ENCODE measurements at places on chromosomes 2 and 18.

DNA sequence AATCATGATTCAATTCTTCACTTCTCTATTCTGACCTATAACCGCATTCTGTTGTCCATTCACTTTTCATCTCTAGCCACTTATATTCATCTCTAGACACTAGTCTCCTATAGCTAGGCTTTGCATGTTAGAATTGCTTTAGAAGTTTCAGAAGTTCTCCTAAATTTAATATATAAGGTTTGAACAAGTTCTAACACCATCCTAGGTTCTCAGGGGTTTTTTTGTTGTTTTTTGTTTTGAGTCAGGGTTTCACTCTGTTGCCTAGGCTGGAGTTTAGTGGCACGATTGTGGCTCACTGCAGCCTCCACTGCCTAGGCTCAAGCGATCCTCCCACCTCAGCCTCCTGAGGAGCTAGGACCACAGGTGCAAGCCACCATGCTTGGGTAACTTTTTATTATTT lies 19.9 kb downstream of the WDSUB1 start:
- DNase-seq: no peak

DNA sequence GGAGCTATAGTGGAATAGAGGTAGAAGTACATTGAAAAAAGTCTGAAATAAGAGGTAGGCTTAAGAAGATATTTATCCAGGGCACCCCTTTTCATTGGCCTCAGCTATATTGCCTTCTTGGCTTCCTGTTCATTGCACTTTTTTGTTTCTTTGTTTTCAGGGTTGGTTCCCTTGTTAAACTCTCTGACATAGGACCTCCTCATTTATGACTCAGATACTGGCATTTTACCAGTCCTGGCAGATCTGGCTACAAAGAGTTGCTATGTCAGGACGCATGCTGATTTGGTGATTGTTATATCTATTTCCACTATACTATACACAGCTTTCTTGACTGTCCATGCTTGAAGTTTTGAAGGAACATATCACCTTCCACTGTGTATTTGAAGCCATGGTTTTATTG lies 60.0 kb downstream of the GCA start:
- DNase-seq: no peak

GRCh38 chr18:22493940-22494339 lies 76.2 kb upstream of the CTAGE1 start:
- DNase-seq: no peak

- DNase-seq: no peak
Measured at GRCh38 chr2:217994776-217995274, 8.0 kb downstream of the TNS1 start.

DNA sequence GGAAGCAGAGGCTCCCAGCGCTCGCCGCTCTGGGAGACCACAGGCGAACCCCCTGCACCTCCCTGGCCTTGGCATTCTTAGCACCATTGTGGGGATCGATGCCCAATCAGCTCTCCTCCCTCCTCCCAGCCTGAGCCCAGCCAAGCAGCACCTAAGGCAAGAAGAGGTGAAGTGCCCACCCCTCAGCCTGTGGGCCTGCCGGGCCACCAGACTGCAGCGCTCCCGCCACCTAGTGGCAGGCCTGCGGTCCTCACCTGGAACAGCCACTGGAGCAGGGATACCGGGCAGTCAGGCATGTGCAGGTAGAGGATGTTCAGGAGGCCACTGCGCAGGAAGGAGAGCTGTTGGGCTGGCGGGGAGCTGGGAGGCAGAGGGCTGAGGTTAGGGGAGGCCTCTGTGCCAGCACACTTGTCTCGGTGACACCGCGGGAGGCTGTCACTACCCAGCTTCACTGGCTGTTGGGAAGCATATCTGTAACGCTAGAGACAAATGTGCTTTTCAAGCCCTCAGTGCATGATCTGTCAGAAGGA lies 35.2 kb downstream of the FAM178B start:
- peak; percentile 25 for DNase-seq

DNA sequence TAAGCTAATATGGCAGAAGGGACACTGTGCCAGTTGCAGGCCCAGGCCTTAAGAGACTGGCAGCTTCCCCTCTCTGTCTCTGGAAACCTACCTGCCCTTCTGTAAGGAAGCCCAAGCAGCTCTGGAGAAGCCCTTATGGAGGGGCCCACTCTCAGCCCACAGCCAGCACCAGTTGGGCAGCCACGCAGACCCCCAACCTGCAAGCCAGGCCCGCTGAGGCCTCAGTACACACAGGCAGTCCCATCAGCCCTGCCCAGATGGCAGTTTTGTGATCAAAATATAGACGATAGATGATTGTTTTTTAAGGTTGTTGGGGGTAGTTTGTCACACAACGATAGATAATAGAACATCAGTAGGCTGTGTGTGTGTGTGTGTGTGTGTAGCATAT lies 36.8 kb upstream of the ALPP start:
- DNase-seq: no peak

DNA sequence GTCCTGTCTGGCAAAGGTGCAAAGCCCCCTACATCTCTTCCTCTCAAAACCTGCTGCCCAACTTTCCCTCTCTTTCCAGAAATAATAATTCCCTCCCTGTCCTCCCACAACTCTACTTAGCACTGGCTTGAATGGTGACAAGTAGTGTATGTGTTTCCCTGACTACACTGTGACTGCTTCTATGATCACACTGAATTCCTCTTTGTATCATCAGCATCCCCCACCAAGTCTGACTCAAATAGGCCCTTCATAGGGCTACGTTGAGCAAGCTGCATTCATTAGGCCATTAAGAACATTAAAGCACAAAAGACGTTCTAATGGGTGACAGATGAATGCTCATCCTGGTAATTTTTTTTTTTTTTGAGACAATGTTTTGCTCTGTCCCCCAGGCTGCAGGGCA lies 13.7 kb upstream of the ST3GAL5 start:
- no peak for DNase-seq

All from NCI-H748 treated with DMSO at 0.1 percent for 48 hours (cell line).